ENCODE measurements at places on chromosomes 3 and 15. TPM values are rescaled to one million over a fixed set of nuclear protein-coding genes. Genes with fewer than 3 reads are reported as not detected.

The CHL1 gene
- total RNA-seq: not detected

The RYR3 gene
- total RNA-seq: not detected

The CACNA2D2 gene
- total RNA-seq: 2.5 TPM

The CTXND1 gene
- not detected for total RNA-seq

The ADAMTS17 gene
- total RNA-seq: 5.6 TPM

The TICRR gene
- total RNA-seq: 18.6 TPM

The ACOX2 gene
- not detected for total RNA-seq

The GOLGA6L7 gene
- total RNA-seq: not detected

DNA sequence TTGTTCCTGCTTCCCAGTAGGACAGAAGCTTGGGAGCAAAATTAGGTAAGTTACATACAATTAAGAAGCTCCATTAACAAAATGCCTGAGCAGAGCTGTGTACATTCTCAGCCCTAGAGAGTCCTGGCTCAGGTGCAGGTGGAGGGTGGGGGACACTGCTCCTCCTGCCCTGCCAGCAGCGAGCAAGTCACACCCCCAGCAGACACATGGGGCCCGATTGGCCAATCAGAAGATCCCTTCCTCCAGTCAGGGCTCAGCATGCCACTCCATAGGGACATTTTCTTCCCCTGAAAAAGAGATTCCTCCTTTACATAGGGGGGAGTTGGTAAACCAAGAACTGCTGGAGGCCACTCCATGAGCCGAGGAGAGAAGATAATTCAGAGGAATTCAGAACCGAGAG lies 62.1 kb downstream of the PLXNA1 start:
- peak; percentile 9 for DNase-seq

- DNase-seq: no peak
Measured at GRCh38 chr3:96863129-96863740, 48.8 kb downstream of the EPHA6 start.

DNA sequence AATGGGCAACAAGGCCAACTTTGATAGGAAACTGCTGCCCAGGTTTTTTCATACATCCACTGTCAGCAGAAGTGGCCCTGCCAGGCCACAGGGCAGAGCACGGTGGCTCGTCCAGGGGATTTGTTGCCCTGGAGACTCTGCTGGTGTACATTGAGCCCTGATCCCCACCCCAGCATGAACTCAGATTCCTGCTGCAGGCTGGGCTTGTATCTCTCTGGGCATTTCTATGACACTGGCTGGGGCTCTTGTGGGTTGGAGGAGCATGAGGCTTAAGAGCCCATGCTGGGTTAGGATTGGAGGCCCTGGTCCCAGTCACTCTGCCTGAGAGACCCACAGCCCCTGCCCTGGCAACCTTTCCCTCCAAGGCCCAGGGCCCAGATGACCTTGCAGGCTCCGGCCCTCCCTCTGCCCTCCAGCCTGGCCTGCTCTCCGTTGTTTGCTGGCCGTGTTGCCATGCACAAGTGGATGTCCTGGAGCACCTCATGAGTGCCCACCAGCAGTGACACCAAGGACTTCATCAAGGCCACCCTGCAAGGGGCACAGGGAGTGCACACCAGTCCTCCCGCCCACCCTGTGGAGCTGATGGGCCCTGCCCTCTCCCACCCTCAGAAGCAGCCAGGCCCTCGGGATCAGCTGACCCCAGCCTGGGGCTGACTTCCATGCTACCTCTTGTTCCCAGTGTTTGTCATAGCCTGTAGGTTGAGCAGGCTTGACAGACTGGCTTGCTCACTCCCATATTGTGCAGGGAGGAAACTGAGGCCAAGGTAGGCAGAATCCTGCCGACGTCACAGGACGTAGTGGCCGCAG lies 58.2 kb downstream of the ZNF445 start:
- DNase-seq: no peak

DNA sequence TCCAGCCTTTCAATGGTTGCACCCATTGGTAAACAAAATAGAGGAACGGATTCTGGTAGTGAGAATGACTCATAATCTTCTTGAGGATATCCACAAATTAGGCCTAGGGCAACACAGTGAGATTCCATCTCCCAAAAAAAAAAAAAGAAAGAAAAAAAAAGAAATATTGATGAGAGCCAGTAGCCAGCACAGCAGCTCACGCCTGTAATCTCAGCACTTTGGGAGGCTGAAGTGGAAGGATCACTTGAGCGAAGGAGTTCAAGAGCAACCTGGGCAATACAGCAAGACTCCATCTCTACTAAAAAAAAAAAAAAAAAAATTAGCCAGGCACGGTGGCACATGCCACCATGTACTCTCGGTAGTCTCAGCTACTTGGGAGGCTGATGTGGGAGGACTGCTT lies 51.9 kb downstream of the DENND4A start:
- no peak for DNase-seq

DNA sequence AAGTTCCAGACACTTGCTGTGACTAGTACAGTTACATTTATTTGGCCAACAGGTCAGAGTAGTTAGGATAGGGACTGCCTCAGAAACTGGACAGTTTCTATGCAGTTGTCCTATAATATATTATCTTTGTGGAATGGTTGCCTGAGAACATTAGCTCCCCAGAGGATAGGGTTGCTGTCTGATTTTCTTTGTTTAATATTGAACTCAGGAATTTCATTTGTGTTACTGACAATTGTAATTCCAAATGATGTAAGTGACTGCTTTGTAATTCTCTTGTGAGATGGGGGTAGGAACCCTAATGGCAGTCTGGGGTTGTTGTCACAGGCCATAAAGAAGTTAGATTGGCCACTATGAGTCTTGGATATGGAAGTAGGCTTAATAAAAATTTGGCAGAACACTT lies 2.2 kb downstream of the NXPE3 start:
- DNase-seq: no peak

DNA sequence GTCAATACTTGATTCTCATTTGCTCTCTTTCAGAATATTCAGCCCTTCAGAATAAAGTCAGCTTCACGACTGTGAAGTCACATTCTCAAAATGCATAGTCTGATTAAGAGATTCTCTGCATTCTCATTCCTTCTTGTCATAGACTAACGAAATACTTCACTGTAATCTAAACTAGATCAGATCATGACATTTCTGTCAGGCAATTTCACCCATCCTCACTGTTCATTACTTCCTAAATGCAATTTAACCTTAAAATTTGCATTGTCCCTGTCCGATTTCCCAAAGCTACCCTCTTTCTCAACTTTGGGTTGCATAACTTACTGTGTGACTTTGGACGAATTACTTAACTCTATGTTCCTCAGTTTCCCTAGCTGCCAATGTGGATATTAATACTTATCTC lies 6.2 kb downstream of the RPL22L1 start:
- no peak for DNase-seq

- no peak for DNase-seq
Measured at GRCh38 chr3:4846543-4846942, 132.7 kb upstream of the BHLHE40 start.

GRCh38 chr3:172939651-172940293 lies 189.2 kb downstream of the ECT2 start:
- DNase-seq: no peak

DNA sequence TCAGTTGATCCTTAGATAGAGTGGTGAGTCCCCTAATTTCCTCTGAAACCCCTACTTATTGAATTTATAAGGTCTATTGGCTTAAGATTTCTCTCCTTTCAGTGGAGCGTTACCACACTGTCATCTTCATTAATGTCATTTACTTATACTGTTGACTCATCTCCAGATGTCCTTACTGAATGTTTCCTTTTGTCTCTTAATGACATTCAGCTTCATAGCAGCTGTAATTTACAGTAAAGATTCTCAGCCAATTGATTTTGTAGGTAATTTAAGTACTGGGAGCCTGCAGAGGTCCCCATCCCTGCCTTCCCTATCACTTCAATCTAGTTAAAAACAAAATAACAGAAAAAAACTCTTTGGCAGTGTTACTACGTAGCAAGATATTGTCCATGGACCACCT lies 18.8 kb downstream of the STX19 start:
- no peak for DNase-seq

GRCh38 chr15:39948817-39949216 lies 14.9 kb downstream of the EIF2AK4 start:
- no peak for DNase-seq

- no peak for DNase-seq
Measured at GRCh38 chr15:62306851-62307504, 141.9 kb upstream of the C2CD4B start.

GRCh38 chr3:41167722-41168497 lies 31.4 kb upstream of the CTNNB1 start:
- DNase-seq: no peak

DNA sequence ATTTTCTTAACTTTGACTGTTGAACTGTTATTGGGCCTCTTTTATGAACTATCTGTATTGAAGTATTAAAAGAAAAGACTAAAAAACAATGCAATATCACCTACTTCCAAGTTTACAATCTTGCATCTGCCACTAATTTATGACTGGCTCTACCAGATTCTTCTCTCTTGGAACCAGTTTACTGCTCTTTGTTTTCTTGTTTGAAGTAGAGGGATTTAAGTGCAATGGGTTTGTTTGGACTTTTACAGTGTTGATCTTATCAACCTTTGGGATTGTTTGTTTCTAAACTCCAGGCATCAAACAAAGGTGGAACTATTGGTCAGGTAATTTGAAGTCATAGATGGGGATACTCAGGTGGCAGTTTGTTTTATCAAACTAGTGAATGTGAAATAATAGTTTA lies 43.0 kb upstream of the MEIS2 start:
- no peak for DNase-seq

- DNase-seq: no peak
Measured at GRCh38 chr3:131231710-131232389, 149.7 kb upstream of the NUDT16 start.

DNA sequence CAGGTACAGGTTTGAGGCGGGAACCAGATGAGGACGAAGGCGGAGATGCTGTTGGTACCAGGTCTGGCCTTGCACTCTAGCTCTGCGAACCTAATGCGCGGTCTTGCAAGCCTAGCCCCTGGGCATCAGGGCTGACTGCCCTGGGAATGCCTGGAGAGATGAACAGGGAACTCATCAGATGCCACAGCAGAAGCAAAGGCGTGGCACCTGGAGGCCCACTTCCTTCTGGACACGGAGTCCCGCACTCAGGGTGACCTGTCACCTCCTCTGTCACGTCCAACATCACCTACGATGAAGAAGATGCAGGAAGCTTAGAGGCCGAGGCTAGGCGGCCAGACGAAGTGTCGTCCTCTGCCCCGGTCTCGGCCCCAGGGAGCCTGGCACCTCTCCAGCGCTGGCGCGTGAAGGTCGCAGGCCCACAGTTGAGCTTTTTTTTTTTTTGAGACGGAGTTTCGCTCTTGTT lies 9.4 kb downstream of the RPLP1 start:
- no peak for DNase-seq

GRCh38 chr3:123610331-123610730 lies 25.5 kb upstream of the HACD2 start:
- DNase-seq: no peak
